ENCODE measurements at places on chromosomes 3 and 15. TPM values are rescaled to one million over a fixed set of nuclear protein-coding genes. Genes with fewer than 3 reads are reported as not detected.

FAM107A gene
- not detected for total RNA-seq

WDR72 gene
- not detected for total RNA-seq

THSD4 gene
- 0.08 TPM for total RNA-seq

ITIH1 gene
- total RNA-seq: not detected

NPAP1 gene
- total RNA-seq: not detected

ETV5 gene
- total RNA-seq: 3.3 TPM

NR1I2 gene
- total RNA-seq: 0.13 TPM

LRRN1 gene
- total RNA-seq: 0.10 TPM

FGF7 gene
- total RNA-seq: not detected

PIAS1 gene
- total RNA-seq: 43.4 TPM

GP5 gene
- total RNA-seq: 1.3 TPM

VPS8 gene
- 61.2 TPM for total RNA-seq

PP2D1 gene
- not detected for total RNA-seq

SAXO2 gene
- total RNA-seq: 0.60 TPM

BFSP2 gene
- total RNA-seq: 1.0 TPM

THPO gene
- not detected for total RNA-seq

SLC9C1 gene
- not detected for total RNA-seq

SMCO1 gene
- not detected for total RNA-seq

TRPM1 gene
- not detected for total RNA-seq

ANKRD34C gene
- total RNA-seq: not detected

LMAN1L gene
- total RNA-seq: 0.63 TPM

CRABP1 gene
- total RNA-seq: not detected

ARL6IP5 gene
- 179 TPM for total RNA-seq

RBM15B gene
- 25.4 TPM for total RNA-seq

PDHB gene
- 58.9 TPM for total RNA-seq

PTPRG gene
- 0.13 TPM for total RNA-seq

PPM1L gene
- 5.9 TPM for total RNA-seq

ERICH6 gene
- total RNA-seq: 0.81 TPM

SLC12A1 gene
- not detected for total RNA-seq

C3orf80 gene
- total RNA-seq: 0.15 TPM

HGD gene
- total RNA-seq: 0.96 TPM

AMOTL2 gene
- not detected for total RNA-seq

EPB42 gene
- total RNA-seq: not detected

DOCK3 gene
- total RNA-seq: 1.6 TPM

OR5K2 gene
- not detected for total RNA-seq

SLC24A5 gene
- not detected for total RNA-seq

MST1R gene
- total RNA-seq: 2.6 TPM

ZNF860 gene
- 0.13 TPM for total RNA-seq

STRIT1 gene
- not detected for total RNA-seq

KCNMB2 gene
- not detected for total RNA-seq

EMC7 gene
- 78.7 TPM for total RNA-seq

POLQ gene
- total RNA-seq: 27.9 TPM

RHCG gene
- total RNA-seq: not detected

HRG gene
- total RNA-seq: not detected

ACP3 gene
- total RNA-seq: not detected

CHDH gene
- 9.1 TPM for total RNA-seq

PCLAF gene
- 110 TPM for total RNA-seq

SCN11A gene
- total RNA-seq: not detected

Measured in activated CD4-positive, alpha-beta memory T cell treated with anti-CD3 and anti-CD28 coated beads, Interleukin-2, amount 10 ng/mL, durations not matched to agents 7 days and 5 days (primary cell).